Fibroblast of the aortic adventitia (primary cell): ENCODE measurements at places on chromosomes 11 and 22.

DNA sequence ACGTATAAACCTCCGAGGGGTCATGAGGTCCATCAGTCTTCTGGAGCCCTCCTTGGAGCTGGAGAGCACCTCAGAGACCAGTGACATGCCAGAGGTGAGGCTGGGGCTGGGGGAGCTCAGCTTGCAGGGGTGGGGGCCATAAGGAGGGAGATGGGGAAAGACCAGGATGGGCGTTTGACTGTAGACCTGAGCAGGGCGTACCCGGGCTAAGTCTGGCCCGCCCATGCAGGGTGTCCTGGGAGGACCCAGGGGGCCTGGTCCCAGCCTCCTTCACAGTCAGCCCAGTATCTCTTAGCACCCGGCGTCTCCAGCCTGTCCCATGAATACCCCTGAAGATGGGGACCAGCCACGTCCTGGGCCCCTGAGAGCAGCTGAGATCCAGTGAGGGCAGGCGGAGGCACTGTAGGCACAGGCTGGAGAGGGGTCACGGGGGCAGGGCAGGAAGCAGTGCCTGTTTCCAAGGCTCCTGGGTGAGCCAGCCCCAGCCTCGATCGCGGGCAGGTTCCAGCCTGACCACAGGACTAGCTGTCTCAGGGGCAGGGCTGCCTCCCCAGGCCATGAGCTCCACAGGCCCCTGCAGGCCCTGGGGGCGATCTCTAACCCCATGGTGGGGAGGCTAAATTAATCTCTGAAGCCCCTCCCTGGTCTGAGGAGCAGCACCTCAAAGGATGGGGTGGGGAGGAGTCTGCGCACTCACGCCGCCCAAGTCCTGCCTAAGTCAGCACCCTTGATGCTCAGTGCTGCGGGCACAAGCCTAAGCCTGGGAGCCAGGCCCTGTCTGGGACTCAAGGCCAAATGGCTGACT lies 7.1 kb downstream of the SSH3 start:
- DNase-seq = no peak

DNA sequence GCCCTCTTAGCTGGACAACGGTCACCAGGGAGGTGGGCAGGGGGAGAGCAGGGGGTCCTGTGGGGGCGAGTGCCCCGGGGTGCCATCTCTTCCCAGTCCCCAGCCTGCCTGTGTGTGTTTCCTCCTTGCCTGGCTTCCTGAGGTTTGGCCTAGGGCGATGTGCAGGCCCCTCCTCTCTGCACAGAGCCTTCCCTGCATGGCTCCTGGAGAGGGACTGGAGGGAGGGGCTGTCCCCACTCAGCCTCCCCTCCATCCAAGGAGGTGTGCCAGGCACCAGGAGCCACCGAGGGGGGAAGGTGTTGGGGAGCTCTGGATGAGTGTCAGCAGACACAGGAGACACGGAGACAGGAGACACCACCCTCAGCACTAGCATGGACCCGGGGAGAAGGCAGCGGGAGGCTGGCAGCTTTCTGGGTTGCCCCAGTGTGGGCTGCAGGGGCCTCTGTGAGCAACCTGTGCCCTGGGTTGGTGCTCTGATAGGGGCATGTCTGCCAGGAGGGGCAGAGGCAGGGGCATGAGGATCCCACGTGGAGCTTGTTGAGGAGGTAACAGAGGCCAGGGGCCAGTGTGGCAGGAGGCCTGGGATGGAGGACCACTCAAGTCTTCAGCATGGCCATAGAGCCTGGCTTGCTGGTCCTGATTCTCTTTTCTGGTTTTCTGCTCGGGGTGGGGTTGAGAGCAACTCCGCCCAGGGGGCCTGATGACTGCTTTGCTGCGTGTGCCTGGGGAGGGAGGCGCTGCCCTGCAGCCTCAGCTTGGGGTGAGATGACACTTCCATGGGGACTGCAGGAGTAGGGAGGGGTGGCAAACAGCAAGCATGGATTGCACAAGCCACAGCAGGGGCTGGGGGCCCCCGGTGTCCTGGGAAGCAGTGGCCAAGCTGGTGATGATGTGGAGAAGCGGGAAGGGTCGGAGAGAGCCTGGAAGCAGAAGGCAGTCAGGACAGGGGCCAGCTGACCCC lies 78.8 kb downstream of the ST3GAL4 start:
- no peak for DNase-seq

- peak; percentile 48 for DNase-seq
These were observed 34.3 kb upstream of the MPPED1 start for GRCh38 chr22:43377548-43377895.

DNA sequence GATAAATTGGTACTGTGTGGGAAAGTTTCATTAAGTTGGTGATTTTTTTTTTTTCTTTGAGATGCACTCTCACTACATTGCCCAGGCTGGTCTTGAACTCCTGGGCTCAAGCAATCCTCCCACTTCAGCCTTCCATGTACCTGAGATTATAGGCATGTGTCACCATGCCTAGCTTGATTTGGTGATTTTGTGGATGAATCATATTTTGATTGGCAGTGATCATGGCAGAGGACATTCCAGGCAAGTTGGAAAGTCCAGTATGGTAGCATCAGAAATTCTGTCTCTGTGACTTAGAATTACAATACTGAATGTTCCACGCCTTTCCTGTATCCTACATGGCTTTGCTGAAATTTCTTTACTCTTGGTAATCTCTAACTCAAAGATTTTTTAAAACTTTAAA lies 49.4 kb downstream of the HORMAD2 start:
- DNase-seq = no peak

DNA sequence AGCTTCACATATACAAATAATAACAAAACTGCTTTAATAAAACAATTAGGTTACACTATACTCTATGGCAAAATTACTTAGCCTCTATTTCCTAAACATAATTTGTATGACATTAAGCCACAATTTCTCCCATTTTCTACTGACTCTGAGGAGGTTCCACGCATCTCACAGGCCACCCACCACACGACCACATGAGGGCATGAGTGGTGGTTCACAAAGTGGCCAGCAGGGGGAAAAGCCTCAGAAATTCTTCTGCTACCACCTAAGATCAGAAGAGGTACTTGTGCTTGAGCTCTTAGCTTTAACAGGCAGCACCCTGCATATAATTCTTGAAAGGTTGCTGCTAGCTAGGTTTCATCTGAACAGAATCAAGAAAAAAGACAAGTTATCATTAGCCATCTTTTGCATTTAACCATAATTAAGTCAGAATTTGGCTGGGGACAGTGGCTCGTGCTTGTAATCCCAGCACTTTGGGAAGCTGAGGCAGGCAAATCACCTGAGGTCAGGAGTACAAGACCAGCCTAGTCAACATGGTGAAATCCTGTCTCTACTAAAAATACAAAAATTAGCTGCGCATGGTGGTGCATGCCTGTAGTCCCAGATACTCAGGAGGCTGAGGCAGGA lies 7.7 kb downstream of the LPXN start:
- peak; percentile 71 for DNase-seq

DNA sequence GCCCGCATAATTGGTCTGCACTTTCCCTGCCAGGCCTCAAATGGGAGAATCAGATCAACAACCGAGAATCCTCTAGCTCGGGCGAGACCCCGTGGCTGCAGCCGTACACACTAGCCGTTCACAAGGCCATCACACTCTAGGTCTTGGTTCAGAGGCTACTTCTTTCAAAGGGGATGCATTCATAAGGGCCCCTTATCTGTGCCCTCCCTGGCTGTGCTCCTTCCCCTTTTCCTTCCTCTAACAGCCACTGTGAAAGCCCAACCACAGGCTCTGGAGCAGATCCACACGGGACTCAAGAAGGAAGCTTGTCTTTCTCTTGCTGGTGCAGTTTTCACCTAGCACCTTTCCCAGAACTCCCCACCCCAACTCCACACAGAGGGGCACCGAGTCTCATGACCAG lies 24.5 kb downstream of the SMIM38 start:
- DNase-seq = no peak

- no peak for DNase-seq
These were observed 16.1 kb upstream of the TMPRSS5 start for GRCh38 chr11:113722221-113722620.

DNA sequence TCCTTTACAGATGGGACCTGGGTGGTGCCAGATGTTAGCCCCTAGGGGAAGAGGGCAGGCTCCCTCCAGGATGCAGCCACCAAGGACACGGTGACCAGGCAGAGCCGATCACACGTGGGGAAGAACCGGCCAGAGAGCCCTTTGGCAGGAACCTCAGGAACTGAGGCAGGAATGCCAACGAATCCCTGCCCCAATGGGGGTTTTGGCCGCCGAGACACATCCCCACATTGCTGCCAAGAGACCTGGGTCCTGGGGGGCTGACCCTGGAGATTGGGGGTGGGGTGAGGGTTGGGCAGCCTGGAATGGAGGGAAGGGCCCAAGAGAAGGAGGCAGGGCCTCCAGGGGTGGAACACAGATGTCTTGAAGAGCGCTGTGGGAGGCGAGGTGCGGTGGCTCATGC lies 28.7 kb upstream of the LMO1 start:
- DNase-seq = no peak

GRCh38 chr22:28243539-28243938 lies 324.5 kb upstream of the PITPNB start:
- DNase-seq = peak; percentile 25

GRCh38 chr11:12099132-12099873 lies 11.1 kb upstream of the MICAL2 start:
- no peak for DNase-seq

DNA sequence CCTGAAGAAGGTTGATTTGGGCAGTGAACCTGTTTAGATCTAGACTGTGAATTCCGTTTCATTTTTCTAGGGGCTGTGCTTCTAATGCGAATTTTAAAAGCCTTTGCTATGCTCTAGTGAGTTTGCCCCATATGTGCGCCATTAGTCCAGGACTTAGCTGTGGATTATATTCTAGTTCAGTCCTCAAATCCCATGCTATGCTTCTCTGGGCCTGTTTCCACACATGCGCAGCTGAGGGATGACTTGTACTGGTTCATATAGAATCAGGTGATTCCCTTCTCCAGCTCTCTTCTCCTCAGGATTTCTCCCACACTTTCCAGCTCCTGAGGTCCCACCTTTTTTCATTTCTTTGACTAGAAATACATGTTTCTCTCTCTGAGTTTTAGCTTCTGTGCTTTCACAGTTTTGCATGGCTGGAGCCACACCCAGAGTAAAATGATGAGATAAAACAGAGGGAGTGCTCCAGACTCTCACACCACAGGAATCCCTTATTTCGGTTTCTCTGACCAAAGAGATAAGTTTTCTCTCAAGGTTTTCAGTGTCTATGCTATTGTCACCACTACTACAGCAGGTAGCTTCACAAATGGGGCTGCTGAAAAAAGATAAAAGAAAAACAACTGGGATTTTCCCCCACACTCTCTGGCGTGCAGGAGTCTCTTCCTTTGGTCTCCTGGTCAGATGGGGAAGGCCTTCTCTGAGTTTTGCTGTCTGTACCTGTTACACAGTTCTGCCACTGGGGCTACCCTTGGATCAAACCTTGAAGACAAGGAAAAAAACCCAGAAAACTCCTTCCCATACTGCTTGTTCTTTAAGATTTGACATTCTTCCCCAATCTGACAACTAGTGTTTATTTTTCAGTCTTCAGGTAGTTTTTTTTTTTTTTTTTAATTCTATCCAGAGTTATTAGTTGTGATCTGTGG lies 96.2 kb upstream of the TEAD1 start:
- DNase-seq = no peak

DNA sequence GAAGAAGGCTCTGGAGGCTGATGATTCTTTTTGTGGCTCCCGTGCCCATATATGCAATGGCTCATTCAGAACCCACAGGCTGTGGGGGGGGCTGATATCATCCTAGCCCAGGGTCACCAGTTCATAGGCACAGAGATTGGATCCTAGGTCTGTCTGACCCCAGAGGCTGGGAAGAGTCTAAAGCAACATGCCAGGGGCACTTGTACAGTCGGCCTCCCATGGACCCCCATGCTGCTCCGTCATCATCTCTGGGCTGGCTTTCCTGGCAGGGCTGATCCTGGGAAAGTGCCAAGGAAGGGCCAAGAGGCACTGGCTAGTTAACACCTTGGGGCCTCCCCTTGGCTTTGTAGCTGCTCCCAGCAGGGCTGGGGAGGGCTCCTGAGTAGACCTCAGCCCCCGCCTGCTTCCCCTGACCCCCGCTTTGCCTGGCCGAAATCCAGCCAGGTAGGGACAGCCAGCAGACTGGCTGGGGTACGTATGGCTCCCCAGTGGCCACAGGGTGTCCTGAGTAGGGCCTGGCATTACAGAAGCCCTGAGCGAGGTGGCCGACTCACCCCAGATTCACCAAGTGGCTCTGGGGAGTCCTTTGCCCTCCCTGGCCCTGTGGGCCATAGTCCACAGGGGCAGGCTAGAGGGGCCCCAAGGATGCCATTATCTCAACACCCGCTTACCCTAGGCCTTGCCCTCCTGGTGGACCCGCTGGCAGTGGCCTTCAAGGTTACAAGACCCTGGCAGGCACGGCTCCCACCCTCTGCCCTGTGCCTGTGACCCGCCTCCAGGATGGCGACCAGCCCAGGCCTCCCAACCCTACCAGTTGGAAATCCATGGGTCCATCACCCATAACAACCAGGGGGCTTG lies 22.5 kb downstream of the FADS3 start:
- no peak for DNase-seq

DNA sequence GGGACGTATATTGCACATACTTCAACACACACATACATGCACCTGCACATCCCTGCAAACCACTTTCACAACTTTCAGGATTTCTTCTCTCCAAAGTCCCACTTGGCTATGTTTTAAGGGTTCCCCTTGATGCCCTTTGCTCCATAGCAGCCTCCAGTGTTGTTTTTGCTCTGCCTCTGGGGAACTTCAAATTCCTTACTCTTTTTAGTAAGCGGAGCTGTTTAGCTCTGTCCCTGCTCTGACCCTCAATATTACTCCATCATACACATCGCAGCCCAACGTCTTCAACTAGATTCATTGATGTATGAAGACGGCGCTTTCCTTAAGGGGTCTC lies 18.3 kb downstream of the PRR5L start:
- no peak for DNase-seq

- DNase-seq = no peak
These were observed 63.8 kb upstream of the WNT7B start for GRCh38 chr22:46040471-46041465.

DNA sequence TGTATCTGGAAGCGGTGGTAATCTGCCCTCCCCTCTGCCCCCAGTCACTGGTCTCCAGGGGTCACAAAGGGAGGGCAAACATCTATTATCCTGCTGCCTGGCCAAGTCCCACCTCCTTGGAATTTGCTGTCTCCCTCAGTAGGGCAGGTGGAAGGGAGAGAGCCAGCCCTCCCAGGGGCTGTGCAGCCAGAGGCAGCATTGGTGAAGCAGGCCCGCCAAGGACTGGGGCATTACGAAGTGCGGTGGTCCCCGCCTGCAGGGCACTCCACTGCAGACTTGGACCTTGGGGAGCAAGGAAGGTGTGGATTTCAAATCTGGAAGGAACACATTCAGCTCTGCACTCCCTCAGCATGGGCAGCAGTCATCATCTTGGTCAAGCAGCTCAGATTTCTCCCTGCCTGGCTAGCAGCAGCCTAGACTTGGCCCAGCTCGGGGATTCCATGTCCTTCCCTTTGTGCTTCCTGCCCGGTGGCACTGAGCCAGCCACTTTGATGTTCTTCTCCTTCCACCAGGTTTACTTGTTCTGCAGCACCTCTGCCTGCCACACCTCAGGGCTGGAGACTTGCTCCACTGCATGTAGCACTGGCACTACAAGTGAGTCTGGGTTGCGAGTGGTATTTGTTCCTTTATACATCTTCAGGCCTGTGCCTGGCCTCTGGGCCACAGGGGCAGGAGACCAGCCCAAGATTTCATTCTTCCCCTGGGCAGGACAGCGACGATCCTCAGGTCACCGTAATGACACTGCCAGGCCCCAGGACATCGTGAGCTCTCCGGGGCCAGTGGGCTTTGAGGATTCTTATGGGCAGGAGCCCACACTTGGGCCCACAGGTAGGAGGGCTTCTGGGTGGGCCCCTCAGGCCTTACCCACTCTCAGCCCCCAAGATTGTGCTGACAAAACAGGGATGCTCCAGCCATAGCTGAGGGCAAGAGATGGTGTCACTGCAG lies 7.4 kb downstream of the ZP1 start:
- no peak for DNase-seq

GRCh38 chr11:70796648-70797227 lies 398.4 kb downstream of the CTTN start:
- no peak for DNase-seq
